ENCODE measurements at places on chromosomes 3 and 15.

DNA sequence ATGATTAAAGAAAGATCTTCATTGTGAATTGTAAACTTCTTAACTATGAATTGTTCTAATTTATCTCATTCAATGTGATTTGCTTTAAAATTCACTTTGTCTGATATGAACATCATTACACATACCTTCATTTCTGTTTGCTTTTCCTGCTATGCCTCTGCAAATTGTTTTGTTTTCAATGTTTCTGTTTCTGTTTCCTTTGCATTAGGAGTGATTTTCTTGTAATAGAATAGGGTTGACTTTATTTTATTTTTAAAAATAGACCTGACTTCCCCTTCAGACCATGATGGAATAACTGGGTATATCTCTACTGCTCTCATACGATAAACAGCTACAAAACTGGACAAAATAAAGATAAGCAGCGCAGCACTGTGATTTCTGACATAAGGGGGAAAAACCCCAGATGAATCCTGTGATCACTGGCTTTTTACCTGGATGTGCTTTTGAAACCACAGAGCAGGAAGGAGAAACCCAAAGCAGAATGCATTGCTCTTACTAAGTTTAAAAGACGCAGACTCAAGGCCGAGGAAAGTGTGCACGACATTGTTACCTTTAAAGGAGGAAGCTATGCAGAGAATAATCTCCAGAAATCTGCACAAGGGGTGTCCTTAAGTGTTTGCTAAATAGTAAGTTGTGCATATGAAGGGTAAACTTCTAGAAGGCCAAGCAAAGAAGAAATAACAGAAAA is 420.2 kb downstream of the TBC1D5 start:
- DNase-seq: no peak

GRCh38 chr15:94131875-94132274 is 99.5 kb upstream of the MCTP2 start:
- peak; percentile 1 for DNase-seq

DNA sequence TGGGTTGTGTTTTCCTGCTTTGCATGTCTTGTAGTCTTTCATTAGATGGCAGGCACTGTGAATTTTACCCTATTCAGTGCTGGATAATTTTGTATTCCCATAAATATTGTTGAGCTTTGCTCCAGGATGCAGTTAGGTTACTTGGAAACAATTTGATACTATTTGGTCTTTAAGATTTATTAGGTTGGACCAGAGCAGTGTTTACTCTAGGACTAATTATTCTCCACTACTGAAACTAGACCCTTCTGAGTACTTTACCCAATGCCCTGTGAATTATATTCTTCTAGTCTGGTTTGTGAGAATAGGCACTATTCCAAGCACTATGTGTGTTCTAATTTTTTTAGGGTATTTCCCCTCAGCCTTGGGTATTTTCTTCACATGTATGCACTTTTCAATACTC is 37.8 kb upstream of the TASOR start:
- no peak for DNase-seq

DNA sequence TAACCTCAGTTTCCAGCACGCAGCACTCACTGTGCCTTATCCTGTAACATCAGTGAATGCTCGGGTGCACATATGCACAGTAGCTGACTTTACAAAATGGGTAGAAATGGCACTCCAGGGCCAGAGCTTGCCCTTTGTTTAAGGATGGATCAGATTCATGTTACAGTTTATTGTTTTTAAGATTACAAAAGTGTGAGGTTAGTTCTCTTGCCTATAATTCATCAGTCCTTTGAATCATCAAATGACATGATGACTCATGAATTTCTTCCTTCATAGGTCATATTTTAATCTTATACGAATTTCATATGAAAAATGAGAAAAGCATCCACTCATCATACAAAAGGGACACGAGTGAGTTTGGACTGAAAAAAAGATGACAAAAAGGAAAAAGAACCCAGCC is 545.3 kb downstream of the GBE1 start:
- peak; percentile 69 for DNase-seq

DNA sequence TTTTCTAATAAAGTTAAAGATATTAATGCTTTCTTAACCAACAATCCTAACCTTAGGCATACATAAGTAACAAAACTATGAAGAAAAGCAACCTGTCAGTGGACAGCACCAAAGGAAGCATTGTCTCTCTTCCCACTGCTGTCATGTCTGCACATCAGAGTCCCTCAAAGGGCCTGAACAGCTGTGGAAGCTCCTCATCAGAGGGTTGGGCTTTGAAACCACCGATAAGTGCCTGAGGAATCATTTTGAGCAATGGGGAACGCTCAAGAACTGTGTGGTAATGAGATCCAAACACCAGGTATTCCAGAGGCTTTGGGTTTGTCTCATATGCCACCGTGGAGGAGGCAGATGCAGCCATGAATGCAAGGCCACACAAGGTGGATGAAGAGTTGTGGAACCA is 182.5 kb downstream of the FMN1 start:
- no peak for DNase-seq

- DNase-seq: no peak
Measured at GRCh38 chr15:90667073-90667754, 49.9 kb upstream of the BLM start.

GRCh38 chr3:193333229-193333628 is 45.3 kb downstream of the ATP13A5 start:
- DNase-seq: no peak

DNA sequence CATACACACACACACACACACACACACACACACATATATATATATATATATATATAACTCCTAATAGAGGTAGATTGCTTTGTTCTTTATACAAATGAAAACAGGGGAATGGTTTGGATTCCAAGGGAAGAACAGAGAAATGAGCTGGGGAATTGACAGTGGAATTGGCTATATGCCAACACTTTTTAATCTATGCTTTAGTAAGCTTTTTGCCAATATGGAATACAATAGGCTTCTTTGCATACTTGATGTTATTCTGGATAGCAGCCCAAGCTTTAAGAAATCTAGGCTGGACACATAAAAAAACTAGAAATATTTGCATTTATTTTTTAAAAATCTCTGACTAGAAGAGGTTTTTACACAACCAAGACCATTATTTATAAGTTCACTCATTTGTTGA is 334.2 kb upstream of the MDFIC2 start:
- DNase-seq: no peak

DNA sequence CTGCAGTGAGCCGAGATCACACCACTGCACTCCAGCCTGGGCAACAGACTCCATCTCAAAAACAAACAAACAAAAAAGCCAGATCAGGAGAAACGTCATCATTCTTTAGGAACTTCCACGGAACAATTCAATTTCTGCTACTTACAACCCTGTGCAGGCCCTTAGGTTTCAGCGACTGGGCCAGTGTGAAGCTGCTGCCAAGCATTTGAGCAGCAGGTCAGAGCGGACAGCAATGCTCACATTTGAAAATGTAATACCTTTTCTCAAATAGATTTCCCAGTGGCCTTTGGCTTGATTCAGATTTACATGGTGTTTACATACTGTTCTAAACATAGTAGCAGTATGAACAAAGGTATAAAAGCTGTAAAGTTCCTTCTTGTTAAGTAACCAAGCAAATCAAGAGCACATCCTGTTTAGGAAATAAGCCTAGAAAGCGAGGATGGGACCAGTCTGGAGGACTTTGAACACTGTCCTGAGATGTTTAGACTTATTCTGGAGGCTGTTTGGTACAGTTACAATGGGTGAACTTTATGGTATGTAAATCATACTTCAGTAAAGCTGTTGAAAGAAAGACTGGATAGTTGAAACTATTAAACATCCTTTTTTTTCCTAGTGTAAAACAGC is 141.2 kb downstream of the HCN4 start:
- no peak for DNase-seq

- DNase-seq: no peak
Measured at GRCh38 chr3:128775906-128776542, 50.0 kb downstream of the RAB7A start.

- DNase-seq: no peak
Measured at GRCh38 chr3:112124907-112125607, 8.0 kb downstream of the GCSAM start.

DNA sequence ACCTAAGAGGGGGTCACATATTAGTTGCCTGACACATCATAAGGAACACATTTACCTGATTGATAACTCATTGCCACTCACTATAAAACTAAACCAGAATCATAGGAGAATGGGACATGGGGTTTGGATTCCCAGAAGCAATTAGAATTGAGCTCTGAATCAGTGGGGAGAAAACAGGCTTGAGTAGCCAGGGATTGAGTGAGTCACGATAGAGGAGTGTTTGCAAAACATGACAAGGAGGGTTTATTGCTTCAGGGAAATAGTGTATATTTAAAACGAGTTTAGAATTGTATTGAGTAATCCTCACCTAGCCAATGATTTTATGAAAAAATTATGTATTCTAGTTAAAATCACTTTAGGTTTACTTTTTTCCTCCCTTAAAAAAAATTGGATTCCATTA is 101.1 kb upstream of the THRB start:
- DNase-seq: peak; percentile 56
